WTC11 (cell line): ENCODE measurements at places on chromosomes 3 and 15. TPM values are rescaled to one million over a fixed set of nuclear protein-coding genes. Genes with fewer than 3 reads are reported as not detected.

Gene PSTPIP1
- 1.3 to 1.6 TPM (median 1.5 TPM) in 3 replicates for total RNA-seq

Gene OIP5
- 28.9 to 33.7 TPM (median 30.4 TPM) in 3 replicates for total RNA-seq

Gene VILL
- total RNA-seq, result 4.7 to 5.9 TPM (median 4.7 TPM) in 3 replicates

- 0 out of 2 replicates have a peak overlapping the region, but pooled peaks have one; percentile 7 for H3K27ac ChIP-seq
- peak; percentile 70 for DNase-seq
- H3K36me3 ChIP-seq, result peaks cover 44% of the 10 kb centered on the region
- peaks cover 30% of the 10 kb centered on the region for H3K4me1 ChIP-seq
- peak overlapping the region; percentile 72 for H3K4me3 ChIP-seq
Measured at GRCh38 chr3:185825639-185826481, 1.0 kb upstream of the IGF2BP2 start.

DNA sequence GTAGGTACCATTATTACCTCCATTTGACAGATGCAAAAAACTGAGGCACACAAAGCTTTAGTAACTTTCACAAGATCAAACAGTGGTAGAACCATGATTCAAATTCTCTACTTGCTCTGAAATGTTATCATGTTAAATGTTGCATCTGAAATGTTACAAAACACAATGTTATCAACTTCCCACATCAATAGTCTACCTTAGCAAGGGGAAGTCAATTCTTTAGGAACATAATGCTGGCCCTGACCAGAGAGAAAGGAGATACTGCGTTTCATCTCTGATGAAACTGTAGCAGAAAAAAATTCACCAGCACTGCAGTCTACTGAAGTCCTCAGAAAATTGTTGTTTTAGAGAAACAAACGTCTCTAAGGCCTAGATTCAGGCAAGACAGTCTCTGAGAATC is 174.1 kb downstream of the SATB1 start:
- no peak for DNase-seq
- no peaks in the 10 kb centered on the region for H3K27me3 ChIP-seq
- no peak overlapping the region for H3K27ac ChIP-seq

DNA sequence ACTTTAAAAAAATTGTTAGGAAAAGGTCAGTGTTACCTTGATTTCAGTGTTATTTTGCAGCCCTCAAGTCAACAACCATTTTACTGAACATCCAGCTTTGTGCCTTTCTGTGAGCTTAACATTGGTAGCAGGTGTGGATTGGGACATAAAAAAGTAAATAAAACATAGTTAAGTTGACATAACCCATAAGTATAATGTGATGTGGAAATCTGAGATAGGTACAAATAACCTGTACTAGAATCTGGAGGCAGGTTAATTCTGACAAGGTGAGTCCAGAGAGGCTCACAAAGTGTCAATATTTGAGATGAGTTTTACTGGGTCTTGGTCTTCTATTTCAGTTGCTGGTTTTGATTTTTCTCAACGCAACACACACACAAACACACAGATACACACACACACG is 151.3 kb downstream of the LPP start:
- no peak for DNase-seq
- no peaks in the 10 kb centered on the region for H3K36me3 ChIP-seq
- H3K27me3 ChIP-seq, result no peaks in the 10 kb centered on the region
- H3K4me1 ChIP-seq, result peaks cover 41% of the 10 kb centered on the region
